Right atrium auricular region (tissue), 2 donors: ENCODE measurements at places on chromosomes 1 and 21.

DNA sequence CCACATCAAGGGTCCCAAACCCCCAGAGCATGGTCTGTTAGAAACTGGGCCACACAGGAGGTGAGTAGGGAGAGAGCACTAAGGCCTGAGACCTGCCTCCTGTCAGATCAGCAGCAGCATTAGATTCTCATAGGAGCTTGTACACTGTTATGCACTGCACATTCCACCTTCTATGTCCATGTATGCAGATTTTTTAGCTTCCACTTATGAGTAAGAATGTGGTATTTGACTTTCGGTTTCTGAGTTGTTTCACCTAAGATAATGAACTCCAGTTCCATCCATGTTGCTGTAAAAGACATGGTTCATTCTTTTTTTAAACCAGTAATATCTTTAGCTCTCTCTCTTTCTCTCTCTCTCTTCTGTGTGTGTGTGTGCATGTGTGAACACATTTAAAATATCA lies 663 bp upstream of the GBP6 start:
- DNase-seq, result no peak

DNA sequence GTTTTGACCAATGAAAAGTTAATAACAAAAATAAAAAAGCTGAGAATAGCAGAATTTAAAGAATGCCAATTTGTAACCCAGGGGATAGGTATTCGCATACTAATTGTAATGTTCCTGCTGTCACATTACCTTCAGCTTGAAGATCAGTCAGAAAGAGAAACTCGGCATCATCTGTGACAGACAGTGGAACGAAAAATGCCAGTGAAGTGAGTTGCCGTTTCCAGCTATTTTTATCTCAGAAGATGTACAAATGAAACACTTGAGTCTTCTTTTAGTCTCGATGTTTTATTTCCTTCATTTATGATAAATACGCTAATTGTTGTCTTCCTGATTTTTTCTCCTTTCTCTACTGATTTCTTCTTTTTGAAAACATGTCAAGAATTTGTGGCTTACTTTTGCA lies 26.1 kb downstream of the RGS21 start:
- no peak for DNase-seq

GRCh38 chr1:7290971-7291970 lies 479.8 kb upstream of the VAMP3 start:
- DNase-seq, result no peak

DNA sequence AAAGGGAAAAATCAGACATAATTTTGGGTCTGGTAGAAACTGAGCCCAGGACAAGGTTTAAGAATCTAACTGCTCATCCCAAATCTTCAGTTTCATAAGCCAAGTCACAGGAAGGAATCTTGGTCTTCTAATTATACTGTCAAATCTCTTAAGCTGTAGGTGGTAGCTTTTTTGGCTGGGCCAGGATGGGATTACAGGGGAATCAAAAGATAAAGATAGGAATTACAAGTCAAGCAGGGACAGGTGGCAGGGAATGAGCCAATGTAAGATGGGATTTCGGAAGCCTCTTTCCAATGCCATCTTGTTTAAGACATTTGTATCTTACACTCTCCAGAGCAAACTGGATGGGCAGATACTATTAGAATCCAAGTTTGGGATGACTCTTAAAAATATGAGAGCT lies 383.5 kb downstream of the KCNH1 start:
- no peak for DNase-seq

DNA sequence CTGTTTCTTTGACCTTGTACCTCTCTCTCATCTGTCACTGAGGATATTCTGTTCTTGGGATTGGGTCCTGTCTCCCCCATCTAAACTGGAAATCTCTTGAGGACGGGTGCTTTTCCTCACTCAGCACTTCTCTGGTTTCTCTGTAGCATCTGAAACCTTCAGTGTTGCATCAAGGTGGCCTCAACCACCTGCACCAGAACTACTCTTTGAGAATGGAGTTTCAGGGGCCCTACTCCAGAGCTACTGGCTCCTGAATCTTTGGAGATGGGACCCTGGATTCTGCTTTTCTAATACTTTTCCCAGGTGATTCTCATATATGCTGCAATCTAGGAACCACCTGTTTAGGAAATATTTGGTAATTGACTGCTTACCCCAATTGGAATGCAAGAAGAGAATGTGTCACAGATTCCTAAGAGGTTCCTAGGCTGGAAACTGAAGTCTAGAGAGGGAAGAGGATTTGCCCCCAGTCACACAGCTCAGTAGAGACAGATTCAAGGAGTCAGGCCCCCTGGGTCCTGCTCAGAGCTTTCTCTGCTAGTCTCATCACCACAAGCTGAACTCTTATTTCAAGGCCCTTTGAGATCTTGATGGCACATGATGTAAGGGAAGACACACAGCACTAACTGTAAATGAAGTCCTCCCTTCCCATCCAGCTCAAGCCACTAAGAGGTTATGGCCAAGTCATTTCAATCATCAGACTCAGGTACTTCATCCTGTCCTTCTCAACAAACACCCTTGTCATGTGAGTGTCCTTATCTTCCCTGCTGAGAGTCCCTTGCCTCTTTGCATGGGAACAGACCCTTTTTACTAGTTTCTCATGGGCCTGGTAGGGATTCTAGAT lies 48.7 kb downstream of the EIF2D start:
- no peak for DNase-seq

DNA sequence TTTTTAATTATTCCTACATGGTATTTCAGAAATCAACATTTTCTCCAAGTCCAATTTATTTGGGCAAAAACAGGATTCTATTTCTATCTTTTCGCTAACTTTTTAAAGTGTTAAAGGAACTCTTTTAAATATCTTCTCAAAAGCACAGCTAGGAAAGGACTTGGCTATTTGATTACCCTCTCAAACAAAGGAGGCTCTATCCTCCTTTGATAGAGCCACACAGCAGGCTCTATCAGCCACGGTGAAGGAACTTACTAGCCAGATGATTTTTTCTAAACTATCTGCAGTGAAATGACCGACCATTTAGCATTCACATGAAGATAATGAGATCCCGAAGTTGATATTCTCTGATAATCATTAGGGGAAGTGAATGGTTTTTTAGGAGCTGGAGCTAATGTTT lies 9.1 kb downstream of the ANGPTL7 start:
- no peak for DNase-seq

- no peak for DNase-seq
Observed at GRCh38 chr21:32382108-32382644, 10.6 kb downstream of the URB1 start.

DNA sequence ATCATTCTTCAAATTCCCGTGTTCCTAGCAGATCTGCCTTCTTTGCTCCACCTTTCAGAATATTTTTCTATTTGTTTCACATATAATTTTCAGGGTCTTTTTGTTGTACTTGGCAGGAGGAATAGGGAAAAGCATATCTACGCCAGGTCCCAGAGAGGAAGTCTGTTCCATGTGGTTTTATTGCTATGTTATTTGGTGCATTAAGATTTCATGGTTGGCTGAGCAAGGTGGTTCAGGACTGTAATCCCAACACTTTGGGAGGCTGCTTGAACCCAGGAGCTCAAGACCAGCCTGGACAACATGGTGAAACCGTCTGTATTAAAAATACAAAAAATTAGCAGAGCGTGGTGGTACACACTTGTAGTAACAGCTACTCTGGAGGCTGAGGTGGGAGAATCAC lies 36.1 kb downstream of the COL6A1 start:
- DNase-seq, result no peak

DNA sequence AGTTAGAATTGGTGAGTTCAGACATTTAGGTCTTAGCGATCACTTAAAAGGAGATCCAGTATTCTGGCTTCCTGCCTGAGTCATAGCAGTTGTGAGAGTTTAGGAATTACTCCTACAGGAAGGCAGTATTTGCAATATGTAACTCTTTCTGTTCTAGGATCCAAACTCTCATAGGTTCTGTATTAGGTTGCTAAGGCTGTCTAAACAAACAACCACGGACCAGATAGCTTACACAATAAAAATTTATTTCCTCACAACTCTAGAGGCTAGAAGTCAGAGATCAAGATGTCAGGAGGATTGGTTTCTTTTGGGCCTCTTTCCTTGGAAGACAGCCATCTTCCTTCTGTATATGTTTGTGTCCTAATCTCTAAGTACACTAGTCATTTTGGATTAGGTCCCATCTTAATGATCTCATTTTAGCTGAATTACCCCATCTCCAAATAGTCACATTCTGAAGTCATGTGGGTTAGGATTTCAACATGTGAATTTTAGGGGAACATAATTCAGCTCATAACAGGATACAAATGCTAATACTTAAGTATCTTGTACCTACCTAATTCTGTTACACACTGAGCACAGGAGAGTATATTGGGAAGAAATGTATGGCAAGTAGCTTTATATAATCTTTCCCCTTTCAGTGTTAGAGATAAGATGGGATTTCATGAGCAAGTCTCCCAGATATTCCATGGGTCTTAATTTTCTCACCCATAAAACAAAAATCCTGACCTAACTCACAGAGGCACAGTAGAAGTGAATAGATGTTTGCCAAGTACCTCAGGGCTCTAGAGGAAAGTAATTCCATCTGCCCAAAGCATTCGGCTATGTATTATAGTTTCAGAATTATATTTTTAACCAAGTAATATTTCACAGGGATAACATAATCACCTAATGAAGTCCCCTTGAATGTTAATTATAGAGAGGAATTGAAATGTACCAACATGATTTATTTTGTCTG lies 144.4 kb downstream of the PTBP2 start:
- DNase-seq, result no peak

DNA sequence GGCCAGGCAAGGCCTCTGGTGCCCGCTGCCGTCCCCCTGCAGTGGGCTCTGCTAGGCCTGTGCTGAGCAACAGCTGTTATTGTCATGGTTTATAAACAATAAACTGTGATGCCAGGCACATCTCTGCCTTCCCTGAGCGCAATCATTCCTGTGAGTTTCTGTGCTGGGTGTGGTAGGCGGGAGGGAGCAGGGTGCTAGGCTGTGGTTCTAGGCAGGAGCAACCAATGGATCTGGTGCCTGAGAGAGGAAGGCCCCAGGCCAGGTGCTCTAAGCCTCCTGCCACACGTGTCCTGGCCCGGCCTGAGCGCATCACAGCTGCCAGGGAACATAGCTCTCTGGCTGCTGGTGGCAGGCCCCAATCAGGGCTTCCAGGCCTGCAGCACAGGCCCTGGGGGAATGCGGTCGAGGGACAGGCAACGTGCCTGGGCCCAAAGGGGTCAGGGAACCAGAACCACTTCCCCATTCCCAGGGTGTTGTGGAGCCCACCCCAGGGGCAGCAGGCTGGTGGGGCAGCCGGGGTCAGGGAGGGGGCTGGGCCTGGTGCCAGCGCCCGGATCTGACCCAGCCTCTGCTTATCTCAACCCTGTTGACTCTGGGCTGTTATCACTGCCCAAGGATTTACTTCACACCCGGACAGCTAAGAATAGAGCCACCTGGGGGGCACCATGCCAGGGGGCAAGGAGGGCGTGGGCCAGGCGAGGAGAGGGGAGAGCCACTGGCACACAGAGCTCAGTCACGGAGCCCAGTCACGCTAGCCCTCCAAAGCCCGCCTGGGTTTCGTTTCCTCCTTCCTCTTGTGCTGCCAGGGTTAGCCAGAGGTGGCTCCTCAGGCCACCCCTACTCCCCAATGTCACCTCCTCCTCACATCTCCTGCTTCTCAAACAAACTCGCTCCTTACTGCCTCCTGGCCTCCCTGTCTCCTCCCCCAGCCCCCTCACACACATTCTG lies 11.5 kb downstream of the TRIM46 start:
- no peak for DNase-seq

- no peak for DNase-seq
Observed at GRCh38 chr1:172513479-172513878, 19.5 kb upstream of the SUCO start.

- DNase-seq, result no peak
Observed at GRCh38 chr21:39336457-39337008, 12.4 kb downstream of the HMGN1 start.

DNA sequence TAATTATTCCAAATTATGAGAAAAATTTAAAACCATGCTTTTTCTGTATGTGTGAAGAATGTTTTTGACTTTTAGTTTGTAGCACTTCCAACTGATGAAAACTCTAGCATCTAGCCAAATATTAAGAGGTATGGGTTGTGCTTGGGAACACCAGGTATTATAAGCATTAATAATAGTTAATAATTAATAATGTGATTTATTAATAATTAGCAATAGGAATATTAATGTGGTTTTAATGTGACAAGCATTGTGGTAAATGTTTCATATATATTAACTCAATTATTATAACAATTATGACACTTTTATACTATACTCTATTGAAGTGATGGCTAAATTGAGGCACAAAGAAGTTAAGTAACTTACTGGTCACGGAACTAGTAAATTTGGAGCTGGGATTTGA lies 7.9 kb downstream of the SLC30A7 start:
- DNase-seq, result no peak

- no peak for DNase-seq
Observed at GRCh38 chr1:170067253-170067819, 7.2 kb downstream of the KIFAP3 start.

DNA sequence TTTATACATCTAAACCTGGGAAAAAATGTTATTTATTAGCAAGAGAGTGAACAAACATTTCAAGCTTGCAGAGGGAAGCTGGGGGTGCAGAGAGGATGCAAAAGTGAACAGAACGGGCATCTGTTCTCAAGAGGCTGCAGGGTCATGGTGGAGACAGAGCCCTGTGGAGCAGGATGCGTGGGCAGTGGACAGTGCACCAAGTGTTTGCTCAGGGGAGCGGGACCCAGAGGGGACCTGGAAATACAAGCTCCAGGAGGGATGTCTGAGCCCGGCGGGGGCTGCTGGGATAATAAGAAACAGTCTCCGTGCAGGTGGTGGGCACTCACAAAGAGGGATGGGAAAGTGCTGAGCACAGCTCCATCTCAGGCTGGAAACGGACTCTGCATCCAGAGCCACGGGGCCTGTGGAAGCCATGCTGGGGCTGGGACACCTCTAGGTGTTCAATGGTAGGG lies 105.3 kb upstream of the SLC45A1 start:
- DNase-seq, result no peak

GRCh38 chr1:18240906-18241305 lies 133.3 kb downstream of the IGSF21 start:
- no peak for DNase-seq

GRCh38 chr1:246726881-246727280 lies 2.7 kb downstream of the SCCPDH start:
- no peak for DNase-seq

DNA sequence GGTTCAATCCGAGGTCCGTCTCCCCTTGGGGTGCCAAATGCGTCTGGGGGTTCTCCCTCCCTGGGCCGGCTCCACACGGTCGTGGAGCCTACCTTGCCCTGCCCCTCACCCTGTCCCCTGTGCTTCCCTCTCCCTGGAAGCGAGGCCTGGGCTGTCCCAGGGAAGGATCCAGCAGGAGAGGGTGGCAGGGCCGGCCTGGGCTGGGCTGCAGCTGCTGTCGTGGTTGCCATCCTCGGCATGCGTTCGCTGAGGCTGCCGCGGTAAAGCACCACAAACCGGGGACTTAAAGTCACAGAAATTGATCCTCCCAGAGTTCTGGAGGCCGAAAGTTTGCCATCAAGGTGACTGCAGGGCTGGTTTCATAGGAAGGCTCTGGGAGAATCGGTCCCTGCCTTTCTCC lies 123.0 kb upstream of the TMPRSS2 start:
- DNase-seq, result no peak

- no peak for DNase-seq
Observed at GRCh38 chr21:34054259-34054658, 19.1 kb upstream of the MRPS6 start.
